Activated T-cell treated with anti-CD3 and anti-CD28 coated beads for 4 hours (primary cell): ENCODE measurements at places on chromosomes 7 and 10.

GRCh38 chr7:8065356-8065813 lies 96.8 kb downstream of the GLCCI1 start:
- no peak for DNase-seq

- no peak for DNase-seq
Measured at GRCh38 chr7:118502235-118502634, 277.7 kb downstream of the ANKRD7 start.

DNA sequence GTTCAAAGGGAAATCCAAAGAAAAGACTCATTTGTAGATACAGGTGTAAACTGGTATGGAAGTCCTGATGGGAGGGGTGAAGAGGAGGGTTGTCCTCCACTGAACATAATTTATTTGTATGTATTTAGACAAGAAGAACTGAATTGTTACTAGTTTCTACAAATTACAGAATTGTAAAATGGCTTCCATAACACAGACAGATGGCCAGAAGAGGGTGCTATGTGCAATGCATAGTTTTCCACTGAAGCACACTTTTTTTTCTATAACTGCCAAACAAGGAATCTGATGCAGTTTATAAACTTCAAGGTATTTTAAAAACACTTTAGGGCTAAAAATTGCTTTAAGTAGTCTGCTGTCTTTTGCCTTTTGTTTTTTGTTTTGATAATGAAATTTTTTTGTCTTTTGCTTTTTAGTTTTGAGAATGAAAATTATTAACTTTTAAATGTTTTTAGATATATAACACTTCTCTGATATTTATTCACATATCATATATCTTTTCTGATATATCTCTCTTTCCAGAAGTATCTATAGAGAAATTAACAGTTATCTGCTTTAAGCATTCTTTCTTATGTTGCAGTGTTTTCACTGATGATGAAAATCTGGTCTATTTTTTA lies 58.5 kb downstream of the PHYHIPL start:
- DNase-seq: no peak

GRCh38 chr10:101631821-101632475 lies 43.8 kb downstream of the DPCD start:
- no peak for DNase-seq

DNA sequence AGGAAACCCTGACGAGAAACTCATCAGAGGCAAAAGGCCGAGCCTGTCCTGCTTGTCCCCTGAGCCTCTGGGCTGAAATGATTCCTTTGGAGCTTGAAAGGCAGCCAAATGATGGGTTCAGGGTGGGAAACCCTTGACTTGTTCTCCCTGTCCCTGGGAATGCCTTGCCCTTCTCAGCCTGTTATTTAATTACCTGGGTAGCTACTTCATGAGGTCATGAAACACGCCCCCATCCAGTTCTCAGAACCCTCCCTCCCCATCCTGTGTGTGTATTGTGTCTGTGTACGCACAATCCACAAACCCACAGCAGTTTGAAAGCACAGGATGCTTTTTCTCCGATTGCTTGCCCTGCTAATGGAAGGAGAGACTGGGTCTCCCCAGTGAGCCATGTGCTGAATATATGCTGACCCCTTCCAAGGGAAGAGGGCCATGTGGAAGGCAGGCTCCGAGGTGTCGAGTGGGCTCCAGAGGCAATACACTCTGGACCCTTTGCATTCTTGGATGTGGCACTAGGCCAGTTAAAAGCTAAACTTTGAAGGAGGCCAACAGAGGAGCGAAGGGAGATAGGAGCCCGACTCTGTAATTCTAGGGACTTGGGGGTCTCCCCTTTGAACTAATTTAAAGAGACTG lies 10.6 kb downstream of the DUSP5 start:
- DNase-seq: no peak

- DNase-seq: no peak
Measured at GRCh38 chr7:75928568-75928914, 13.6 kb downstream of the POR start.

GRCh38 chr7:102453319-102453718 lies 11.3 kb downstream of the ALKBH4 start:
- no peak for DNase-seq

GRCh38 chr7:136016649-136017395 lies 39.7 kb upstream of the MTPN start:
- no peak for DNase-seq

GRCh38 chr10:128373071-128373749 lies 247.0 kb upstream of the MKI67 start:
- no peak for DNase-seq

GRCh38 chr10:15374566-15374965 lies 3.5 kb upstream of the FAM171A1 start:
- DNase-seq: no peak

DNA sequence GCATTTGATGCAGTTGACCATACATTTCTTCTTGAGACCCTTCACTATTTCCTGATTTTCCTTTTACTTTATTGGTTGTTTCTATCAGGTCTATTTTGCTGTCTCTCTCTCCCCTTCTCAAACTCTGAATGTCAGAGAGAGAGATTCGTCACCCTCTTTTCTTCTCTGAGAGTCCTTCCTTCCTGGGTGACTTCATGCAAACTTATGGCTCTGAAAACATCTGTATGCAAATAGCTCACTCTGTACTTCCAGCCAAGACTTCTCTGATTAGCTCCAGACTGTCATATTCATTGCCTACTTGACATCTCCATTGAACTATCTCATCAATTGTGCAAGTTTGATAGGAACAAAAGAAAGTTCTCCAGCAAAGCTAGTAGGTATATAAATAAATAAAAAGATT lies 191.7 kb upstream of the KLF6 start:
- no peak for DNase-seq

DNA sequence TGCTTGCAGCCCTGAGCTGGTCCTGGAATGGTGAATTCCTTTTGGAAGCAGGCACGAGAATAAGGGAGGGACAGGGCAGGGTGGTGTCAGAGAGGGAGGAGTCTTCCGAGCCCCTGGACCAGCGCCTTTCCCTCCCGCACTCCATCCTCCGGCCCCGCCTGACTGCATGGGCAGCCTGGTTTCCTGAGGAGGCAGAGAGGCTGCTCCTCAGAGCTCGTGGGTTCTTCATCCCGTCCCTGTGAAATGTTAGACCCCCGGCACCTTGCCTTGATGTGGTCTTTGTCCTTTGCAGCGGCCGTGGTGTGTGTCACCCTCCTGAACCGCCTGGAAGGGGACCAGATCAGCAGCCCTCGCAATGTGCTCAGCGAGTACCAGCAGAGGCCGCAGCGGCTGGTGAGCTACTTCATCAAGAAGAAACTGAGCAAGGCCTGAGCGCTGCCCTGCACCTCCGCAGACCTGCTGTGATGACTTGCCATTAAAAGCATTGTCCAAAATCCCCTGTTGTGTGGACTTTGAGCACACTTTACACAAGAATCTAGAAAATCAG lies 18.9 kb downstream of the UPP1 start:
- DNase-seq: no peak

DNA sequence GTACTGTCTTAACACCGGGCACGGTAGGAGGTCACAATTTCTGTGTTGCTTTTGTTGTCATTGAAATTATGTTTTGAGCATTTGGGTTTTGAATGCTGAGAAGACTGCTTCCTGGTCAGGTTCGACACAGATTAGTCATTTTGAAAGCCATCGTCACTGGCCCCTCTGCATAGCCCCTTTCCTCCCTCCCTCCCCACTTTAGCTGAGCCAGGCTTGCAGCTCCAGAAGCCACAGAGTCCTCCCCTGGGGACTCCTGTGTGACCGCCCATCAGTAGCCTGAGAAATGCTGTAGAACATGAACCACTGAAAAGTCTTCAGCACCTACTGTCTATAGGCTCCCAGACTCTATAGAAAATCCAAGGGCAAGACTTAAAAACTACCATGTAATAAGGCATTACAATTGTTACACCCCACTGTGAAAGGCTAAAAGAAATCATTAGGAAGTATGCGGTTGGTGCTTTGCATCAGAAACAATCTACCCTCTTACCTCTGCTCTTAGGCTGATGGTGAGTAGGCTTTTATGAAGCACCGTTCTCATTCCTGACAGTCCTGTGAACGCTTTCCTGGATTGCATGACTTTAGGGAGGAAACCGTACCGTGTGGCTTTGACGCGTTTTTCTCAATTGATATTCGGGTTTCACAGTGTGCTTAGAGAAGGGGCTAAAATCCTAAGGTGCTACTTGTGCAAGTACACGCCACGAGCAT lies 24.8 kb downstream of the JCAD start:
- DNase-seq: no peak

GRCh38 chr10:1380088-1380671 lies 324.0 kb downstream of the WDR37 start:
- no peak for DNase-seq

- DNase-seq: no peak
Measured at GRCh38 chr10:68601501-68602265, 41.5 kb downstream of the TET1 start.

DNA sequence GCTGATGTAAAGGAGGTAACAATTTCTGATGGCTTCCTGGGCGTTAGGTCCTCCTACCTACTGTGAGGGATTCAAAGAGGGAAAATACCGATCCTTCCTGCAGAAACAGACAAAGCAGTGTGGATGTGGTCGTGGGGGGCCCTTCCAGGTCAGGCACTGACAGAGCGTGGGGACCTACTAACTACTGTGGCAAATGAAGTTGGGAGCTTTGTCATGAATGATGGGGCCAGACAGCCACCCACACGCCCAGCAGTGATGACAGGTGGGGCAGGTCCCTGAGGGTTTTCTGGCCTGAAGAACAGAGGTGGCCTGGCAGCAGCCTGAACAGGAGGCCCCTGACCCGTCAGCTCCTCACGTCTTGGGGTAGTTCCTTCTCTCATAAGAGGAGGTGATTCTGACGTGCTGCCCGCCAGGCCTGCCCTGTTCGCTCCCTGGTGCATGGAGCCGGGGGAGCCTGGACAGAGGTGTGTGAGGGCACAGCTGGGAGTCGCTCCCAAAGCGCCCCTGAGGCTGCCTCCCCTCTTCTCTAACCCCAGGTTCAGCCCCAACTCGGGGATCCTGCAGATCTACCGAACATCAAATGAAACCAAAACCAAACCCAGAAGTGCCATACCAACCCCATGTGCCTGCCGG lies 4.2 kb downstream of the ATP6V0E2 start:
- no peak for DNase-seq

DNA sequence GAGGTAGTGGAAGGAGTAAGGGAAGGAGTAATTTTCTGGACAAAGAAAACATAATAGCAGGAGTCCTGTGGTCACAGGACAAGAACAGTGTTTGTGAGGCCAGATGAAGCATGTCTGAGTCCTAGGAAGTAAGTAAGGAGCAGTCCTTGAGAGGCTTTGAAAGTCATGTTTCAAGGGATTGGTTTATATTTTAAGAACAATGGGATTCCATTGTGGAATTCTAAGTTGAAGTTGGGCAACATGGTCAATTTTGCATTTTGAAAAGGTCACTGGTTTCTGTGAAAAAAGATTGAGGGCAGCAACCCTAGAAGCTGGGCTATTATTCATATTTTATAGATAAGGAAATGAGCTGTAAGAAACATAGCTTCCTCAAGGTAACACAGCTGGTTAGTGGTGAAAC lies 10.8 kb upstream of the SLC25A28 start:
- no peak for DNase-seq

DNA sequence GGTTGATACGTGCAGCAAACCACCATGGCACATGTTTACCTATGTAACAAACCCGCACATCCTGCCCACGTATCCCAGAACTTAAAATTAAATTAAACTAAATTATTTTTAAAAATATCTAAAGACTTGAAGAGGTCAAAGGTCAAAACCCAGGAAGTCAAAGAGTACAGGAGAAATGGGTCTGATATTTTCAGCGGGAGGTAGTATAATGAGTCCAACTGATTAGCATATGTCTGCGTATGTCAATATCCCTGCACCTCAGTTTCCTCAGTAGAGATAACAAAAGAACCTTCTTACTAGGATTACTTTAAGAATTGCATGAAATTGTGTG lies 133.0 kb downstream of the TMEM26 start:
- DNase-seq: no peak

GRCh38 chr7:135164357-135165061 lies 6.0 kb downstream of the CYREN start:
- DNase-seq: no peak

DNA sequence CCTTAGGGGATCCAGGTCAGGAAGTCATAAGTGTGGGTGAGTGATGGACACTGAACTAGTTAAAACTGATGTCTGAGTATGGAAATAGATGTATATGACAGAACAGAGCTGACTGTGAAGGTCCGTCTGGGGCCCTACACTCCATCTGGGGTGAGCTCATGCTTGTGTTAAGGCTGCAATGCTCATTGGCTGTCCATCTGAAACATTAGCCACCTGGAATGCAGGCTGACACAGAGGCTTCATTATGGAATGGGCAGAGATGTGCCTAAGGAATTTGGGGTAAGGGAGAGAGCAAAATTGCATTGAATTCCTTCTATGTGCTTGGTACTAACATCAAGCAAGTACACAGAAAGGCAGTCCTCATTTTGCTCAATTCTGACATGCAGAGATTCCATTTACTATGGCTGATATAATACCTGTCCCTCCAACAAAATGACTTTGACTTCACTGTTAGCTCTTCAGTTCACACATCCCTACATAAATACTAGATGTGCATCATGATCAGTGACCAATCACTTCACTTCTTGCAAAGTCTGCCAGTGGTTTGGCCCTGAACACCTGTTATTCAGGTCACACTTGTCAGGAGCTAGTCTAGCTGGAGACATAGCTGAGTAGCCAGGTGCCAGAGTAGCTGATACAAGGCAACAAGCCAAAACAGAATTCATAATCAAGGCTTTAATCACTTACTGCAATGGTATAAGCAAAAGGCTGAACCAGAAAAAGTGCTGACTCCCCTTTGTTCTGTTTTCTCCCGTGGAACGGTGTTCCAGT lies 128.9 kb upstream of the VWC2 start:
- no peak for DNase-seq

- no peak for DNase-seq
Measured at GRCh38 chr7:69896121-69896520, 297.8 kb downstream of the AUTS2 start.

DNA sequence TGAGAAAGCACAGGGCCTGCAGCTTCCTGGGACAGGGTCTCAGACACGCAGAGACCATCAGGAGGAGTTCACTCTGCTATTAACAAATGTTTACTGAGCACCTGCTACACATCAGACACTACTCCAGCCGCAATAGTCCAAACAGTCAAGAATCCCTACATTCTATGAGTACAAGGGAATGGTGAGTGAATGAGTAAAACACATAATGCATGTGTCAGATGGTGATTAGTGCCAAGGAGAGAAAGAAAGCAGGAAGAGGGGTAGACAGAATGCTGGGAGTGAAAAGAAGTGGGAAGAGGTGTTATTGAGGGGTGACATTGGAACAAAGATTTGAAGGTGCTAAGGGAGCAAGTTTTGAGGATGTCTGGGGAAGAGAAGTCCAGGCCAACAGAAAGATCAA lies 634.2 kb upstream of the GALNT17 start:
- DNase-seq: no peak

- no peak for DNase-seq
Measured at GRCh38 chr10:18216482-18216881, 76.3 kb downstream of the CACNB2 start.

- DNase-seq: no peak
Measured at GRCh38 chr10:48729941-48730457, 45.3 kb downstream of the WDFY4 start.

- no peak for DNase-seq
Measured at GRCh38 chr10:68111584-68111983, 2.3 kb downstream of the MYPN start.

DNA sequence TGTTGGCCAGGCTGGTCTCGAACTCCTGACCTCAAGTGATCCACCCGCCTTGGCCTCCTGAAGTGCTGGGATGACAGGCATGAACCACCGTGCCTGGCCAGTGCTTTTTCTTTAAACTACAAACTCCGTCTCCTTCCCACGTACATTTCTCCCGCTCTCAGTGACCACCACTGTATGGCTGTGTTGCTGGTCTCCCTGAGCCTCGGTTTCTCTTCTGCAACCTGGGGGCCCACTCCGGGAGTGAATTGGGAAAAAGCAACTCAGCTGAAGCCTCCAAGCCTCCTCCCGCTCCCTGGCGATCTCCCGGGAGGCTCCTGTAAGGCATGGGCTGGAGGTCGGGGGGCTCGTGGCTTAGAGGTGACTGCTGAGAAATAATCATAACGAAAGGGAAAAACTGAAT lies 136.3 kb downstream of the ELFN1 start:
- DNase-seq: no peak
